ENCODE measurements at places on chromosomes 6 and 20. TPM values are rescaled to one million over a fixed set of nuclear protein-coding genes. Genes with fewer than 3 reads are reported as not detected.

DNA sequence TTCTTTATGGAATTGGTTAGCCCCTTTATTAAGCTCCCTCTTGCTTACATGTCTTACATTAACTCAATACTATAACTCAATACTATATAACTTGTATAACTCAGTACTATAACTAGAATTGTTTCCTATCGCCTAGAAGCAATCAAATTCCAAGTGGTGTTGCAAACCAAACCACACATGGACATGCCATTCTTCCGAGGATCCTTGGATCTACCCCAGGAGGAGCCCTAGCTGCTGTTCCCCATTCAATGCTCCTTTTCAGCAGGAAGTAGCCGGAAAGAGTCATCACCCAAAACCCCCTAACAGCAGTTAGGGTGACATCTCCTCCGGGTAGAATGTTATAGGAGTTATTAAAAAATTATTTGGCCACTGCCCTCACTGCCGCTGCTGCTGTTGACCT, 40.5 kb downstream of the PLN start:
- peaks cover 18% of the 10 kb centered on the region for H3K4me1 ChIP-seq
- peak overlapping the region; percentile 52 for H3K27ac ChIP-seq
- no peaks in the 10 kb centered on the region for H3K36me3 ChIP-seq
- no peak overlapping the region for H3K4me3 ChIP-seq
- no peak for DNase-seq
- H3K27me3 ChIP-seq: no peaks in the 10 kb centered on the region

DNA sequence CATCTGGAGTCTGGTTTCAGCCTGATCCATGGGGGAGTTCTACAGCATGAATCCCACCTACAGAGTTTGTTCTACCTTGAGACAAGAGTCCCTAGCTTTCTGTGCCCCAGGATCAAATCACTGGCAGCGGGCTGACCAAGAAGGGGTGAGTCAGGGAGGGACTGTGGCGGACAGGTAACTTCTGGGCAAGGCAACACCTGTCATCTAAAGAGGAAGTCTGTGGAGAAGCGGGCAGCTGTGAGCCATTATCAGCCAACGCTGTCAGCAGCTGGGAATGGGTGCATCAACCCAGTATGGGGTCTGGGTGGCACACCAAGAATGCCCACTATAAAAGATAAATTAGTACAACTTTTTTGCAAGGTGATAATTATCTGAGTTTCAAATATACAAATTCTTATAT, 45.9 kb downstream of the UBE3D start:
- DNase-seq: no peak
- H3K36me3 ChIP-seq: peaks cover 6% of the 10 kb centered on the region
- H3K27ac ChIP-seq: no peak overlapping the region
- H3K4me3 ChIP-seq: no peak overlapping the region

DNA sequence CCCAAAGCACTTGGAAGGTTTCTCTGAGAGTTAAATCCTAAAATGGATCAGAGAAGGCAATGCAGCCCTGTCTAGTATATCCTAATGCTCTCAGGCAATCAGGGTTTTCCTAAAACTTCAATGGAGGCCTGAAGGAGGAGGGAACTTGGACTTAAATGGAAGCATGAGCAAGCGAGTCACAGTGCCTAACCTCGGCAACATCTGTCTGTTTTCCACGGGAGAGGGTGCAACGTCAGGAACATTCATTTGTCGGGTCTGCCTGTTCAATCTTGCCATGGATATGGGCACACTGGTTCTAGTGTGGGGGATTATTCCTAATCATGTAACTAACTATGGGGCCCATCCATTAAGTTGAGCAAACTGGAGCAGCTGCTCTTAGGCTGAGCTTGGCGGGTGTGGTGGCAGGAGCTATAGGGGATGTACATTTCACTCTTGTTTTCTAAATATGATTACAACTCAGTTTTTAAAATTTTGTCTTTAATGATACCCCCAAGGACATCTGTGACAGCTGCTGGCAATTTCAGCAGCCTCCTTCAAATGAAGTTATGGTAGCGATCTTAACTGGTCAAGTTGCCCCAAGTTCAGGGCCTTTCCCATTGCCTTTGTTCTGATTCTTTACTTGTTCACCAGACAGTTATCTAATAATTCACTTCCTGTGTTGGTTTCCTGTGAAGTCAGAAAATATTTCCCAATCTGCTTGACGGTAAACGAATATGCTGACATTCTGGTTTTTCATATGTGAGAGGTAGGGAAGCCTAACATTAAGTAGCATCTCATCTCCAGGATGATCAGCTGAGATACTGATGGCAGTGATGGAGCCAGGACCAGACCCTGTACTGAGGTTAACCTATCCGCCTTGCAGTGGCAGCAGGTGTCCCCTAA, 21.6 kb downstream of the DSE start:
- H3K4me3 ChIP-seq: peak overlapping the region; percentile 80
- no peaks in the 10 kb centered on the region for H3K36me3 ChIP-seq
- DNase-seq: no peak
- peaks cover 47% of the 10 kb centered on the region for H3K4me1 ChIP-seq
- H3K27ac ChIP-seq: peak overlapping the region; percentile 89

DNA sequence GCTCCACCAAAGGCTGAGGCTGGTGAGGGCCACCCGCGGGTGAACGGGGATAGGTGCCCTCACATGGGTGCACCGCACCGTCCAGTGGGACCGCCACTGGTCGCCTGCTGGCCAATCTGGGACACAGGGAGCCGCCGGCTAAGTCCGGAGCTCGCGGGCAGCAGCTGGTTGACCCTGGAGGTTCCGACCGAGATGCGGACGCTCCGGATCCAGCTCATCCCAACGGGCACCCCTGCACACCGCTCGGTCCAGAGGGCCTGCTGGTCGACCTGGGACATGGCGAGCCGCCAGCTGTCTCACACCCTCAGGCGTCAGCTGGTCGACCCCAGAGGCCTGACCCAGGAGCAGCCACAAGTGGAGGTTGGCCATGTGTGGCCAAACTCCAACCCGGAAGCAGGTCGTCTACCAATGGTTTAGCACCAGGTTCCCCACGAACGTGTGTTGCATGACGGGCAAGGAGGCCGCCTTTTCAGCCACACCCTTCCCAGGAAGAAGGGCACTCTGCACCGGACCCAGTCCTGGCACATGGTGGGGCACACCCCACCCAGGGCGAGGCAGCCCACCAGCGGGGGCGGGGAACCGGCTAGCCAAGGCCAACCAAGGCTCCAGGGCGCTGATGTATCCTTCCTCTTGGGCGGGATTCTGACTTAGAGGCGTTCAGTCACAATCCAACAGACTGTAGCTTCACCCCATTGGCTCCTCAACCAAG, 746.0 kb upstream of the DEFB115 start:
- no peak for DNase-seq
- peaks cover 31% of the 10 kb centered on the region for H3K36me3 ChIP-seq
- no peak overlapping the region for H3K27ac ChIP-seq

DNA sequence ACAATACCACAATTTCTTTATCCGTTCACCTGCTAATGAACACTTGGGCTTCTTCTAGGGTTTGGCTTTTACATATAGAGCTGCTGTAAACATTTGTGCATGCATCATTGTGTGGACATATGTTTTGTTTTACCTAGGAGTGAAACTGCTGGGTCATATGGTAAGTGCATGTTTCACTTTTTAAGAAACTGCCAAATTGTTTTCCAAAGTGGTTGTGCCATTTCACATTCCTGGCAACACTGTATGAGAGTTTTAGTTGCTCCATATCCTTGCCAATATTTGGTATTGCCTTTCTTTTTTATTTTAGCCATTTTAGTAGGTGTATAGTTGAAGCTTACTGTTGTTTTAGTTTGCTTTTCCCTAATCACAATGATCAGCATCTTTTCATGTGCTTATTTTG, 14.1 kb upstream of the RPN2 start:
- DNase-seq: no peak
- H3K27ac ChIP-seq: no peak overlapping the region
- no peaks in the 10 kb centered on the region for H3K36me3 ChIP-seq

GRCh38 chr20:19974630-19975435, 42.3 kb upstream of the NAA20 start:
- peaks cover 4% of the 10 kb centered on the region for H3K4me1 ChIP-seq
- peaks cover 10% of the 10 kb centered on the region for H3K27me3 ChIP-seq
- H3K36me3 ChIP-seq: no peaks in the 10 kb centered on the region

DNA sequence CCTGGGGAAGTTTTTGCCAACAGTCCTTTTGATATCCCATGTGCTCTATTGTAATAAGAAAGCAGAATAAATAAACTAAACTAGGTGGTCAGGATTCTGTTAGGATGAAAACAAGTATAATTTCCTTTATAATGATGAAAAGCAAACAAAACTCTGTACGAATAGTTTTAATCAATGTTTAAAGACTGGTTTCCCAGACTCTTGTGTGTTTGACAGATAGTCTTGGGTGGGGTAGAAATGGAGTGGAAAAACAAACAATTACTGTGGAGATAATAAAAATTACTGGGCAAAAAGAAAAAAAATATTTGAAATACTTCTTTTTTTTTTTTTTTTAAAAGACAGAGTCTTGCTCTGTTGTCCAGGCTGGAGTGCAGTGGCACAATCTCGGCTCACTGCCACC, 152.1 kb upstream of the FLRT3 start:
- H3K4me1 ChIP-seq: no peaks in the 10 kb centered on the region
- no peak overlapping the region for H3K27ac ChIP-seq
- H3K4me3 ChIP-seq: no peak overlapping the region

GRCh38 chr6:142385352-142385751, 83.5 kb downstream of the ADGRG6 start:
- no peaks in the 10 kb centered on the region for H3K36me3 ChIP-seq
- DNase-seq: no peak
- no peak overlapping the region for H3K27ac ChIP-seq
- no peak overlapping the region for H3K4me3 ChIP-seq
- peaks cover 10% of the 10 kb centered on the region for H3K27me3 ChIP-seq

- no peak overlapping the region for H3K4me3 ChIP-seq
- no peaks in the 10 kb centered on the region for H3K36me3 ChIP-seq
- peaks cover 4% of the 10 kb centered on the region for H3K27me3 ChIP-seq
- peaks cover 30% of the 10 kb centered on the region for H3K4me1 ChIP-seq
Measured at GRCh38 chr6:69812746-69813427, 16.1 kb upstream of the LMBRD1 start.

DNA sequence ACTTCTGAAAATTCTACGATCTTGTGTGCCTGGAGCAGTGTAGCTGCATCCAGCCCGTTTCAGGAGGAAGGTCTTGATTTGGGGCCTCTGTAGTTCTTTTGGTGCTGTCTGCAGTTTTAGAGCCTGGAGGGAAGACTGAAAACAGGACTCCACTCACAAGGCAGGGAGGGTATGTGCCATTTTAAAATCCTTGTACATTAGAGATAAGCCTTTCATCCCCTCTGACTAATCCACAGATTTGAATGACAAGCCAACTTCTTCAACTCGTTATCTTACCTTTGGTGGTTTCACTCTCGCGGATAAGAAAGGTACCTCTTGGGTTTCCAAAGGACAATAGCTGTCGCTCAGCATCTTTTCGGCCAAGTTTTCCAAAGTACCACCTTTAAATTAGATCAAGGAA, 98.0 kb upstream of the TRAF3IP2 start:
- H3K27me3 ChIP-seq: no peaks in the 10 kb centered on the region
- DNase-seq: no peak
- H3K27ac ChIP-seq: peak overlapping the region; percentile 35
- H3K36me3 ChIP-seq: peaks cover 19% of the 10 kb centered on the region
- no peak overlapping the region for H3K4me3 ChIP-seq

GRCh38 chr6:137283940-137284810, 65.0 kb upstream of the IFNGR1 start:
- DNase-seq: no peak
- H3K4me1 ChIP-seq: peaks cover 20% of the 10 kb centered on the region
- peaks cover 15% of the 10 kb centered on the region for H3K27me3 ChIP-seq
- H3K27ac ChIP-seq: peak overlapping the region; percentile 14
- peak overlapping the region; percentile 34 for H3K4me3 ChIP-seq

TCP11 gene
- total RNA-seq: not detected

MYMX gene
- total RNA-seq: not detected

RPL7L1 gene
- total RNA-seq: 191 TPM

Measured in natural killer cell treated with Interleukin-12 subunit alpha and Interleukin-12 subunit beta and Interleukin-15 and Interleukin-18, amount 100 ng/mL, for 72 hours (primary cell).